Fibroblast of upper back skin (primary cell): ENCODE measurements at places on chromosomes 12 and 14.

GRCh38 chr12:100826323-100826722 is 31.7 kb downstream of the ANO4 start:
- peak; percentile 16 for DNase-seq

- no peak for DNase-seq
Measured at GRCh38 chr14:26835979-26836570, 238.2 kb upstream of the NOVA1 start.

GRCh38 chr12:57815177-57816000 is 3.1 kb downstream of the AVIL start:
- DNase-seq: no peak

- DNase-seq: no peak
Measured at GRCh38 chr12:25752710-25753309, 199.7 kb upstream of the LMNTD1 start.

DNA sequence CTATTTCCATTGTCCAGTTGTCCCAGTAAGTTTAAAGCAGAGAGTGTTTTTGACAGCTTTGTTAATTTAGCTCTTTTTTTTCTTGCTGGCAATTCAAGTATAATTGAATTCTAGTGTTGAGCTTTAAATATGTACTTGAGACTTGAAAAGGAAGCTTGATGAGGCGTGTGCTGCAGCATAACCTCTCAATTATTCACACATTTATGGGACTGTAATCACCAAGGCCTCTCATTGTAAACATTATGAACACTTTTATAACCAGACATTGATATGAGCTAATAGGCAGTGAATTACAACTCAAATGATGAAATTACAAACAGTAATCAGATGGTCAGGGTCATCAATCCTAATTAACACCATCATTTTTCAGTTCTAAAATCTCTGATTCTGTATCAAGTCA is 378.0 kb upstream of the DDHD1 start:
- DNase-seq: no peak

GRCh38 chr12:63382930-63383329 is 231.9 kb upstream of the AVPR1A start:
- no peak for DNase-seq

GRCh38 chr12:86914721-86915120 is 658.5 kb upstream of the MGAT4C start:
- peak; percentile 50 for DNase-seq

DNA sequence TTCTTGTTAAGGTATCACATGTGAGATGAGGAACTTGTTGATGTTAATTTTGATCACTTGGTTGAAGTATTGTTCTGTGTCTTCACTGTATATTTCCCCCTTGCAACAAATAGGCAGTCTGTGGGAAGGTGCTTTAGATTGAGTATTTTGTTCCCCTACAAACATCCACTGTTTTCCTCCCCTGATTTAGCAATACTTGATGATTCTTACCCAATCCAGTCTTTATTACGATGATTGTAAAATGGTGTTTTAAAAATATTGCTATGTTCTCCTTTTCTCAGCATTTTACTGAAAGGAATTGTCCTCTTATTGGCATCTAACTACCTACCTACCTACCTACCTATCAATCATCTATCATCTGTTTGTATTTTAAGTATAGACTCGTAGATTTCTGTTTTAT is 66.3 kb downstream of the ETNK1 start:
- DNase-seq: no peak

- DNase-seq: no peak
Measured at GRCh38 chr12:117967512-117967911, 1.3 kb downstream of the KSR2 start.

- DNase-seq: peak; percentile 10
Measured at GRCh38 chr12:16062611-16063010, 151.5 kb downstream of the DERA start.

- DNase-seq: no peak
Measured at GRCh38 chr12:28866296-28866695, 282.8 kb upstream of the FAR2 start.

DNA sequence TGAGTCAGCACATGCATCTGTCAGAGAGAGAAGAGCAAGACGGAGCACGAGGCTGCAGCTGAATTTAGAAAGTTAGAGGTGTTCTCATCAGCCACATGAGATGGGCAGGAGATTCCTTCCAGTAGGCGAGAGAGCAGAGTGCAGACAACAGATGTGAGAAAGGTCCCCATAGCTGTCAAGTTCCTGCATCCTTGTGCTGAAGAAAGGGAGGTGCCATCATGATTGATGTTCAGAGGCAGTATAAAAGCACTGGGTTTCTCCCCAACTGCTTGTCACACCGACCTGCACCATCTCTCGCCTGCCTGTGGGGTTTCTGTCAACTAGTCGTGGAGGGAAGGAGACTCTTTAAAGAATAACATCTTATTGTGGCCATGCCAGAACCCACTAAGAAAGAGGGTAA is at the start of gene MYBPC1:
Gene MYBPC1, plus strand, starts transcription at position 272 of the 400 bp plus-strand sequence. Its CDS starts 100 bp downstream, at position 372.
- no peak for DNase-seq

GRCh38 chr12:27865421-27865820 is 85.4 kb upstream of the MANSC4 start:
- peak; percentile 85 for DNase-seq

DNA sequence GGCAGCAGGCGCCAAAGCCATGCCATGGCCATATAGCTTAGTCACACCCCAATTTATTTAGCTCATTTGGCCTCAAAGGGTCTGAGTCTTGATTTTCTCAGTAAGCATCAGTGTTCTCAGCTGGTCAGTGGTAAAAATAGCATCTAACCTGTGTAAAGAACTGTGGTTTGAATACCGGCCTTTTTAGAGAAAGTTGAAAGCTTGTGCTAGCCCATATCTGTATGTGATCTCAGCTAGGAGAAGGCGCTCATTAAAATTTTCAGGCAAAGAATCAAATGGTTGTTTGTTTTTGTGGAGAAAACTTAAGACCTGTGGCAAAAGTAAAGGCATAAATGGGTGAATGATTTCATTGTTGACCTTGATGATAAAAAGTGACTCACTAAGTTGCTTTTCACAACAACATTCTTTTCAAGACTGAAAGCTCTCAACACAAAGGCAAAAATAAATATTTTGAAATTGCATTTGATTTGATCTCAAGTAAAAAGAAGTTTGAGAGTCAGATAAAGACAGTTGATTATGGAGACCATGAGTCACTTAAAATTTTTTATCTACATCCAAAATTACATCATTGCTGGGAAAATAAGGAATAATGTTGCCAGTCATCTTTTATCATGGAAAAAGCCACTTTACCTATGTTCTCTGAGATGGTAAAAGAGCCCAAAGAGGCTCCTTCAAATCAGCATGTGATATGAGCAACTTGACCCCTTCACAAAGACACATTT is 128.5 kb upstream of the RGS6 start:
- DNase-seq: no peak

- DNase-seq: no peak
Measured at GRCh38 chr12:112450725-112451124, 32.0 kb downstream of the PTPN11 start.

DNA sequence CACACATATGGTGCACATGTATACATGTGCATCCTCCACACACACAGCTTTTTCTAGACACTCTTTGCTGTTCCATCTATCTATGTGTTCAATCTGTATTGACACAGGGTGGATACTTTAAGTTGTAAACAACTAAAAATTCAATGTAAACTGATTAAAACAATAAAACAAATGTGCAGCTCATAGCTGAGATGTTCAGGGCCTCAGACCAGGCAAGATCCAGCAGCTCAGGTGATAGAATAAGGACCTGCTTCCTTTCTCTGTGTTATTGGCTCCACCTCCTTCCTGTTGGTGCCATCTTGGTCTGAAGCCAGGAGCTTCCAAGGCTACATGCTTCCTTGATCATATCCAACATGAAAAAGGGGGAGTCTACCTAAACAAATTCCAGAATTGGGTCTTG is 158.1 kb upstream of the RFLNA start:
- DNase-seq: no peak

- peak; percentile 28 for DNase-seq
Measured at GRCh38 chr14:29926701-29927375, 809 bp downstream of the PRKD1 start.
